Renal pelvis (tissue), 12 donors: ENCODE measurements at places on chromosomes 2 and 18.

DNA sequence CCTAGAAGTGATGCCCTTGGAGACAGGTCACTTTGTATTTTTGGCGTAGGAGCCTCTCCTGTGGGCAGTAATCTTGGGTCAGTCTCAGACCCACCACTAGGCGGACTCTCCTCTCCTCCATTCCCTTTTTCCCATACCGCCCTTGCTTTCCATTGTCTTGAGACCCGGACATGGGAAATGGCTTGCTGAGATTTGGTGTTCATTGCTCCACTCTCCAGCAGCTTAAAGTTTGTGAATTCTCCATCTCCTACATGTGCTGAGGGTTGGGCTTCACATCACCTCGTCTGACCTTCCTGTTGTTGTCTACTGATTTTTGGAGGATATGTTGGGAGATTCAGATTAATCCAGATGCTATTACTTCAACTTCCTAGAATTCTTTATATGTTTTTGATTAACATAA, 159.2 kb upstream of the RAB12 start:
- no peak for DNase-seq

- DNase-seq = no peak
These were observed 144.7 kb upstream of the ITGA4 start for GRCh38 chr2:181312515-181312927.

DNA sequence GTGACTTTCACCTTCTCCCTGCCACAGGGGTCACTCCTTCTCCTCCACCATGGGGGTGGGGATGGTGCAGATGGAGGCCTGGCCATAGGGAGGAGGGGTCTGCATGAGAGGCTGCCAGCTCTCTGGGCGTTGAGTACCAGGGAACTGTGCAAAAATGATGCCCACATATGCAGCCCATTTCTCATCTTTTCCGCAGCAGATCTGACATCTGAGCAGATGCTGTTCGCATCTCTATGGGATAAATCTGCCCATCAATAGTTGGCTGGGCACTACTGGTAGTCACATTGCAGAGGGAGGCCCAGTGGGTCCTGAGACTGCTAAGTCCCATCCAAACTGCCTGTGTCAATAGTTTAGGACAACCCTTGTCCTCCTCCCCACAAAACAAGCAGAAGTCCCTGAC, 45.9 kb upstream of the LGALSL start:
- no peak for DNase-seq

GRCh38 chr18:60892441-60892840, 440.8 kb upstream of the CDH20 start:
- no peak for DNase-seq

- no peak for DNase-seq
These were observed 409.5 kb upstream of the FIGN start for GRCh38 chr2:164145093-164145987.

DNA sequence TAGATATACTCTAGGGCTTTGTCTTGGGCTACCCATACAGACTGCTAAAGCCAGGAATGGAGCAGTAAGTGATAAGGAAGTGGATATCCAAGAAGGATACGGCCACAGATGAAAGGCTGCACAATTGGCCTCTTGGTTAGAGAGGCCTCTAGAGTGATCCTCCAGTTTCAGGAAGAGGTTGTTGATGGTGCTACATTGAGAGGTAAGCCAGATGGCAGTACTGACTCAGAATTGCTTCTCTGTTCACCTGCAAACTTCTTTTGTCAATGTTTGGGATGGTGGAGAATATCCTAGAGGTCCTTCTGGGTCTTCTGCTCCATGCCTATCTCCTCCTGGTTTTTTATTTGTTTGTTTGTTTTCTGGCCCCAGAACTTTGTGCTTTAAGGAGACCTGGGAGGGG, 226.8 kb upstream of the LRRTM1 start:
- DNase-seq = no peak

DNA sequence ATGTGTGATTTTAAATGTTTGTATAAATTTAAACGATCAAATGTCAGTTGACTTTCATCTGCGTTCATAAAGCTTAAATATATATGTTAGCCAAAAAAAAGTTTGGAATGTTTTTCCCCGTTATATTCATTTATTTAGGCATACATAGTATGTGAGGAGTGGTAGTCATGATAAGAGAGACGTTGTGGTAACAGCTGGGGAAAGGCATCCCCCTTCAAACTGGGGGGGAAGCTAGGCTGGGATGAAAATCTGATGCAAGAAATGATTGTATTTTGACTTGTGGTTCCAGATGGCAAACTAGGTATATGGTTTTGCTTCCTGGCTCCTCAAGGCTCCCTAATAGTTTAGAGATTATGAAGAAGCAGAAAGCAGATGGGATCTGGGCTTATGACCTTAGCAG, 30.1 kb downstream of the ITGA6 start:
- no peak for DNase-seq

DNA sequence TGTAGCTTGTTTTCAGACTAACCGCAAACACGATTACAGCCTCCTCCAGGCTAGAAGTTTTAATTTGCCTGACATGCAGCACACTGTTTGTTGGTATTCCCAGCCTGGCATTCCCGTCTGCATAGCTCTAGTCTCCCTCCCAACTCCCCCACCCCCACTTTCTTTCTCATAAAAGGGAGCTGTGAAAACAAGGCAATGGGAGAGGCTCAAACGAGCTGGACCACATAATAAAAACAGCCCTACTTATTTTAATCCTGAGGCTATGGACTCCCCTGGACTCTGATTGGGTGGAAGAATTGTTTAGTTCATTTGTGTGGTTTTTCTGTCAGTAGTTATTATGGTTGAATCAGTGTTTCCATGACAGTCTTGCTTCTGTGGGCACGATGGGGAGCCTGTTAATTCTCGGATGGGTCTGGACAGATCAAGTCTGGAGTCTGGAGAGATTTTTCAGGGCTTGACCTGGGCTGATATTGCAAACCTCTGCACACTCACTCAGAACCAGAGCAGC, 1.2 kb downstream of the STON1 start:
- peak; percentile 70 for DNase-seq

GRCh38 chr2:72914206-72914559, 3.1 kb upstream of the EMX1 start:
- DNase-seq = no peak

- no peak for DNase-seq
These were observed 42.7 kb downstream of the ST6GAL2 start for GRCh38 chr2:106843001-106843909.

GRCh38 chr2:240135706-240136012, 446 bp downstream of the COPS9 start:
- DNase-seq = no peak

DNA sequence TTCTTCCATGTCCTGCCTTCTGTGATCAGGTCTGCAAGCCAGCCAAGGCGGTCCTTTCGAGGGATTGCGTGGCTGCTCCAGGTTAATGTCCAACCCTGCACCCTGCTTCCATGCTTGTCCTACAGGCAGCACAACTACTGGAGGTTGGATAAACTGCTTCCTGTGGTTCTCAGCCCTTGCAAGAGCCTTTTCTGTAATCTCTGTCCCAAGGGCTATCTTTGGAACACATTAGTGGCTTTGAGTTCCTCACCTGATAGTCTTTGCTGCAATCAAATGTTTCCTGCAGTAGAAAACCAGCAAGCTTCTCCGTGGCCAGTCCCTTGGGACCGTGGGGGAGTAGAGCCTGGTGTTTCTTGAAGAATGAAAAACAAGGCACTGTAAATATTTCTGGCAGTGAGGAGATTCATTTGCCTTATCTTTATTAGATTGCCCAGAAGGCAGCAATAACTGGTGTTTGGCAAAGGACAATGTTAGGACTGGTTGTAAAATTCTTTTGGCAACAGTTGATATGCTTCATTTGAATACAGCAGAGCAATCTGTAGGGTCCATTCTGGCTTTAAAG, 214.4 kb downstream of the FHOD3 start:
- no peak for DNase-seq

DNA sequence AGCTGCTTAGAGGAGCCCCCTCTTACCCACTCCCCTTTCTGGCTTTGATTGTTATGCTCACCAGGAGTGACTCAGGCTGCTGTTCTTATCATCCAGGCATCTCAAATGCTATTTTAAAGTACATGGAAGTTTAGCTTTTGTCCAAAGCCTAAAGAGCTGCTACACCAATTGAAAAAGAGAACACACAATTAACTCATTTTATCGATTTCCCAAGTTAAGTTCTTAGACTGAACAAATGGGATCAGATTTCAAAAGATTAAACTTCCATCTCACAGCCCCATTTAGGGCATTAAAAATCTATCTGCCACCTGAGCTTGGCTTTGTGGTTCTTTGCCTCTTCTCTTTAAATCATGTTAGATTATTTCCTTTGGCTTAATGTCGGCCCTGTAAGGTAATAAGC, 81.2 kb downstream of the MYO5B start:
- DNase-seq = no peak

- no peak for DNase-seq
These were observed 314.1 kb downstream of the STK39 start for GRCh38 chr2:167933097-167933814.

GRCh38 chr2:205129531-205129930, 552.8 kb upstream of the NRP2 start:
- DNase-seq = no peak

DNA sequence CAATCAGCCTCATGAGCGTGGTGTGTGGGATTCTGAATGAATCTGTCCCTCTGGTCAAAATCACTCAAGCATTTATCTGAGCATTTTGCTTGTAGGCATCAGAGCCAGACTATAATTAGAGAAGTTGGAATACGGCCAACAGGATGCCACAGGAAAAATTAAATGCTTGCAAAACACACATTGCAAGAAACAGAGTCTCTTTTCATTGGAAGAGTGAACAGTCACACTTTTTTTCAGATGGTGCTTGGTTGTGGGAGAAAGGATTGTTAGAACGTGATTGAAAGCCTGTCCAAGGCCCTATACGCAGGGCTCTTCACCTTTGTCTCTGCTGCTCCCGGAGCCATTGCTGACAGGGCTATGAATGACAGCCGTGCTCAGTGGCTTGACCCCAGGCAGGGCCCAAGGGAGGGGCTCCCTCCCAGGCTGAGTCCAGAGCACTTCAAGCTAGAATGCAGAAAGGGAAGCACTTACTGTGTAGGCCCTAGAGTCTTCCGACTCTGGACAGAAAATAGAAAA, 59.8 kb downstream of the SNTG2 start:
- DNase-seq = peak; percentile 69

- no peak for DNase-seq
These were observed 289.4 kb downstream of the ALK start for GRCh38 chr2:29632018-29632417.

DNA sequence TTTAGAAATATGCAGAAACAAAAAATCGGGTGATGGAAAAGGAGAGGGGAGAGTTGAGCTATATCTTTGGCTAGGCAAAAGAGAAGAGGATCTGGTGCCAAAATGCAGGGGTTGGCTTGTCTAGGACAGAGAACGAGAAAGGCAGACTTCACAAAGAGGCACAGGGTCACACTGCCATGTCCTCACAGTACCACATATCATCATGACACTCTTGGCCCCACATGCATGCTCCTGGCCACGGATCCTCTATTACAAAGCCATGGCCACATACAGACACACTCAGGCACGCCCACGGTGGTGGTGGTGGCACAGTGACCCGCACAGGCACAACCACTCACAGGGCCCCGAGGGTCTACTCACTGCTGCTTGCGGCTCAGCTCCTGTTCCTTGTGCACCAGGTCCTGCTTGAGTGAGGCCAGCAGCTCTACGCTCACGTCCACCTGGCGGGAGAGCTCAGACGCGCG, 15.9 kb downstream of the FBXO41 start:
- DNase-seq = no peak

DNA sequence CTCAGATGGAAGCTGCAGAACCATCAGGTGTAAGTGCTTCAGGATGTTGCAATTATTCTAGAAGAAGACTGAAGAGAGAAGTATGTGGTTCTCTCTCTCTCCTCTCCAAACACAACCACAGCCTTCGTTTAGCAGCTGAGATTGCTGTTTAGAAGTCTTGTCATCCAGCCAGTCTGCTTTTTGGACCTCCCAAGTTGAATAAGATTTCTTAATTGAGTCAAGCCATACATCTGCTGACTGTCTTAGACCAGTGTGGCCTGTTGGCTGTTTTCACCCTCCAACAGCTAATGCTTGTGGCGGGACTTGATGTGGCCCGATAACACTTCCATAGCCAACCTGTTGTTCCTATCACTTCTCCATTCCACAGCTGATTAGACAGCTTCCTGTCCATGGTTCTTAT, 91.3 kb upstream of the TMEM17 start:
- DNase-seq = no peak

GRCh38 chr2:176544557-176544956, 275.3 kb downstream of the MTX2 start:
- DNase-seq = no peak

DNA sequence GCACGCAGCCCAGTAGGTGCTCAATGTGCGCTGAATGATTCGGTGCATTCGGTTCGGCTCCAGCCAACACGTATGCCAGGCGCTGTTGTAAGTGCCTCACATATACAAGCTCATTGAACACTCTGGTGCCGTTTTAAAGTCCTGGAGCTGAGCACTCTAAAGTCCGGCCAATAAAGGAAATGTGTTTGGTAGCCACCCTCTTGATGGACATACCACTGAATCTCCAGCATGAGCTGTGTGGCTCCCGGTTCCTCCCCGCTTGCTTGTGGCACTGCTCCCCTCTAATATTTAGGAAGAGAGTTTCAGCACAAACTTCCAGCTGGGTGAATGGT, 112.1 kb downstream of the MCFD2 start:
- DNase-seq = no peak

DNA sequence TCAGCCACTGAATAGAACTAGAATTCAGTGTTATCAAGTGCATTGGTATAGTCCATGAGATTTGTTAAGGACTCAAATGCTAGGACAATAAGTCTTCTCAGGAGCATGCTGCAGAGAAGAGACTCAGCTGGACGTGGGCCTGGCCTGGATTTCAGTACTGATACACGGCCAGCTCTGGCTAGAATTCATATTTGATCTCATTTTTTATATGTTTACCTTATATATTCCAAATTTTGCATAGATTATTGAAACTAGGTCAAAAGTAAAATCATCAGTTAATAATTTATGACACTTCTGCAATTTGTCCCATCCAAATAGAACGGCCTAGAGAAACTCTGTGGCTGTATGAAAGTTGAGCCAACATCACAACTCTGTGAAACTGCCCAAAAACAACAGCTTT, 262.0 kb downstream of the DLGAP1 start:
- no peak for DNase-seq

- no peak for DNase-seq
These were observed 62.6 kb downstream of the ARHGEF4 start for GRCh38 chr2:130899306-130899705.

- DNase-seq = no peak
These were observed 10.6 kb downstream of the RRM2 start for GRCh38 chr2:10132996-10133647.

GRCh38 chr2:105261061-105261460, 19.5 kb downstream of the GPR45 start:
- DNase-seq = no peak

DNA sequence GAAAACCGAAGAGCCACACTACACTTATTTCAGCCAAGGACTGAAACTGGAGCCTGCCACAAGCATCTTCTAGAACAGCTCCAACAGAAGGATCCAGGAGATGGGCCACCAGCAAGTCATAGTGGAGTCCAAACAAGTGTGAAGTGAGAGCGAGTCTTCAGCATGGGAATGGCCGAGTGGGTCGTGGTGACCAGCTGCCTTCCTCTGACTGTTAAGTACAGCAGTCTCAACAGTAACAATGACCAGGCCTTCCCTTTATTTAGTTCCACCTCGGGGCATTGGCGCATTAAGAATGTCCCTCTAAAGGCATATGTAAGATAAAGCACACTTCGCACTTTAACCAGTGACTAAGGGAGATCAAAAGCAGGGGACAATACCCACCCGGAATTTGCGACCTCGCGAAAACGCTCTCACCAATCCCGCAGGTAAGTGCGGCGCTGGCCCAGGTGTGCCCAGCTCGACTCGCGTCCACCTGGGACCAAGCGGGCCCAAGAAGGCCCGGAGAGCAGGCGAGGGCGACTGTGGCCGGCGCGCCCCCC, 1.1 kb downstream of the L3MBTL4 start:
- DNase-seq = no peak

GRCh38 chr2:65040400-65041261, 15.6 kb upstream of the CEP68 start:
- peak; percentile 74 for DNase-seq
